ENCODE measurements at places on chromosomes 12 and 14.
A peak's percentile ranks its signal among the peaks of the same experiment; 100 is the strongest.

- DNase-seq, result no peak
Observed at GRCh38 chr12:80178846-80179245, 79.5 kb downstream of the OTOGL start.

DNA sequence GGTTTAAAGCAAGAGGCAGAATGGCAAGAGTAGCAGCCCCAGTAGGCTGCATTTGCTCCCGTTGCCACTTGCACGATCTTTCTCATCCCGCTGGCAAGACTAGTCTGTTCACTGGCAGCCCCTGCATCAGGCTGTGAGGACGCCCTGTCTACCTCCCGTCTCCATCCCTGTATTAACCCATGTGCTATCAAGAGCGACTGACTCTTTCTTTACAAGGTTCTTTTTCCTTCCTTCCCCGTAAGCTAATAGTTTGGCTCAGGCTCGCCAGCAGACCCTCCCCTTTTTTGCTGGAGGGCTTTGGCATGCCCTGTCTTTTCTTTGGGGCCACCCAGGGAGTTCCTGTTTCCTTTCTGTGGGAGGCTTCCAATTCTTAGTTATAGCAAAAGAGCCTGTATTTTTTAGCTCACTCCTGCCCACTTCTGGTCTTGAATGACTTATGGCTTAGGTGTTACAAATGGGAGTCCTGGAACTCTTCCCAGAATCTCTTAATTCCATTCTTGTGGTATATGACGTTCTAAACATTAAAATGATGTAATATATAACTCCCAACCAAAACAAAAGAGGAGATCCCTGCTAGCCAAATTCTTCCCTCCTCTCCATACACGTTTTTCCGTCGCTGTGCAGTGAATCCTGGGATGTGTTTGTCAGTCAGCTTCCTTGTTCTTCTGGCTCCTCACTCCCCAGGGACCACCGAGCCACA, 149.0 kb downstream of the PRKCH start:
- peak; percentile 86 for DNase-seq

GRCh38 chr14:65833267-65833880, 420.8 kb downstream of the FUT8 start:
- DNase-seq, result peak; percentile 20

DNA sequence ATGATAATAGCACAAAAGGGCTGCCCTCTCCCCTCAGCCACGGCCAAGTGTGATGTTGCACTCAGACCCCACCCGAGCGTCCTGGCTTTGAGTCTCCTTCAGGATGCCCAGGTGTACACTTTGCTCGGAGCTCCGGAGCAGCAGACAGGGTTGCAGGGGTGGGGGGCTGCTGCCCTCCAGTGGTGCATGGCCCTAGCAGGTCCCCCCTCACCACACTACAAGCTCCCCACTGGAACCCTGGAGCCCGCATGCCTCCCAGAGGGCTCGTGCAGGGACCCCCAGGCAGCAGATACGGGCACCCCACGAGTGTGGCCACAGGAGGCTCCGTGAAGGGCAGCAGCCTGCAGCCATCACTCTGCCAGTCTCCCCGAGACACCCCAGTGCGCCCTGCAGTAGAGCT, 69.9 kb upstream of the C14orf180 start:
- DNase-seq, result no peak

- no peak for DNase-seq
Observed at GRCh38 chr14:35944847-35945246, 118.7 kb downstream of the BRMS1L start.
